ENCODE measurements at places on chromosomes 6 and 20. TPM values are rescaled to one million over a fixed set of nuclear protein-coding genes. Genes with fewer than 3 reads are reported as not detected.

The SIRPB2 gene
- total RNA-seq = not detected

The FAM162B gene
- 0.81 TPM for total RNA-seq

The ECT2L gene
- total RNA-seq = not detected

The SLC35F1 gene
- total RNA-seq = not detected

The BTNL2 gene
- total RNA-seq = not detected

The OR2H2 gene
- total RNA-seq = not detected

The RCAN2 gene
- 37.2 TPM for total RNA-seq

The STMND1 gene
- 0.32 TPM for total RNA-seq

The SOX4 gene
- 9.6 TPM for total RNA-seq
